ENCODE measurements at places on chromosomes 11 and 22.

DNA sequence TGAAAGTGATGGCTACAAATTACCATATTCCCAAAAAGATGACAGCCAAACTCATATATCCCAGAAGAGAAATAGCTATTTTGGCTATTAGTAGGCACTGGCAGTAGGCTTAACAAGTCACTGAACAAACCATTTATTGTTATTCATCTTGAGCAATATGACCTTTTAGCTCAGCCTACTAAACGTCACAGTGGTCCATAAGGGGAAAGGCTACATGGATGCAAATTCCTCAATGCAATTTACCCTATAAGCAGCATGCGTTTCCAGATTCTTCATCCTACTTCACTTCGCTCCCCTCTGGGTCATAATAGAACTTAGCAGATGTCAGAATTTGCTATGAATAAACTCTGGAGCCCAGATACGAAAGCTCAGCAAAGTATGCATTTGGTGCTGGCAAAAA lies 114.0 kb downstream of the SIK3 start:
- no peak for DNase-seq

GRCh38 chr11:91373497-91373896 lies 851.1 kb upstream of the FAT3 start:
- no peak for DNase-seq

GRCh38 chr11:613369-613968 lies 2.3 kb downstream of the IRF7 start:
- peak; percentile 51 for DNase-seq

GRCh38 chr11:116640641-116641402 lies 132.0 kb downstream of the BUD13 start:
- no peak for DNase-seq

- DNase-seq: no peak
These were observed 711.2 kb downstream of the KCNA4 start for GRCh38 chr11:29305456-29306232.

GRCh38 chr11:84965484-84965883 lies 661.7 kb downstream of the DLG2 start:
- no peak for DNase-seq

DNA sequence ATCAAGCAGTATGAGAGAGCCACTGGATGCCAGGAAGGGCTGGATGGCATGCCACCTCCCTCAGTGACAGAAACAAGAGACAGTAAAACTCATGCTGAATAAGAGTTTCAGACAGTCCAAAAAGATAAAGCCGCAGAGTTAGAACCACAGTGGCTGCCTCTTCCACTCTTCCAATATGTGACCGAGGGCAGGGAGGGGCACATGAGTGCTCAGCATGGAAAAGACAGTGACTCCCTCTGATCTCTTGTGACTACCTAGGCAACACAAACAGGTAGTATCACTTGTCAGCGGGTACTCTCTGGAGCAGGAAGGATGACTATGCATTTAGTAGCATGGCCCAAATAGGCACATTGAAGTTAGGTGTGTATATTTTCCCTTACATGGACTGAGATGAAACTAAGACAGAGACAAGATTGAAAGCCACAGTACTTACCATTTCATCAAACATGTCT lies 295.4 kb downstream of the CADM1 start:
- DNase-seq: no peak

GRCh38 chr11:104005234-104005855 lies 31.1 kb upstream of the DDI1 start:
- no peak for DNase-seq

- no peak for DNase-seq
These were observed 6.9 kb downstream of the SLC39A13 start for GRCh38 chr11:47415091-47415854.

DNA sequence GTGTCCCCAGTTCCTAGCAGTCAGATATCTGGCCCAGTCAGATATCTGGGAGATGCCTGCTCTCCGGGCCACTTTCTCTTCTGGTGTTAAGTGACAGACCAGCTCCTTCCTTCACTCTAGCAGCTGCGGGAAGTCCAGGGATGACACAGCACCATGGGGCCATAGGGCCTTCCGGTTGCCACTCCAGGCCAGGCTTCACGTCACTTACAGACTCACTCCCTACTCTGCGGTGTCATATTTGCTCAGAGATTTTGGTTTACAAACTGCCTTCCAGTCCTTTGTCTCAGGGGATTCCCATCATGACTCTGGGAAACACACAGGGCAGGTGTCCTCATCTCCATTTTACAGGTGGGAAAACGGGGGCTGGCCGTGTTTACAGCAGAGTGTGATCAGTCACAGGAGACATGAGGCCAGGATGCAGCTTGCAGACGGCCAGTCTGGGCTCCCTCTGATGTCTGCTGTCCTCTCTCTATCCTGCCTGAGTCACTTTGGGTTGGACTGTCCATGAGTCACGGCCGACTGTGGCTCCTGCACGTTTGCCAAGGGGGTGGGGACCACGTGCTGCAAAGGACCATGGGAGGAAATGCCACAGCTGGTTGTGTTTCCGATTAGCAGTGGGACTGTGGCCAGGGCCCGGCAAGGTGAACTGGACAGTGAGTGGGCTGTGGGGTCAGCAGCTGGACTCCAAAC lies 8.2 kb upstream of the TBC1D22A start:
- DNase-seq: no peak

DNA sequence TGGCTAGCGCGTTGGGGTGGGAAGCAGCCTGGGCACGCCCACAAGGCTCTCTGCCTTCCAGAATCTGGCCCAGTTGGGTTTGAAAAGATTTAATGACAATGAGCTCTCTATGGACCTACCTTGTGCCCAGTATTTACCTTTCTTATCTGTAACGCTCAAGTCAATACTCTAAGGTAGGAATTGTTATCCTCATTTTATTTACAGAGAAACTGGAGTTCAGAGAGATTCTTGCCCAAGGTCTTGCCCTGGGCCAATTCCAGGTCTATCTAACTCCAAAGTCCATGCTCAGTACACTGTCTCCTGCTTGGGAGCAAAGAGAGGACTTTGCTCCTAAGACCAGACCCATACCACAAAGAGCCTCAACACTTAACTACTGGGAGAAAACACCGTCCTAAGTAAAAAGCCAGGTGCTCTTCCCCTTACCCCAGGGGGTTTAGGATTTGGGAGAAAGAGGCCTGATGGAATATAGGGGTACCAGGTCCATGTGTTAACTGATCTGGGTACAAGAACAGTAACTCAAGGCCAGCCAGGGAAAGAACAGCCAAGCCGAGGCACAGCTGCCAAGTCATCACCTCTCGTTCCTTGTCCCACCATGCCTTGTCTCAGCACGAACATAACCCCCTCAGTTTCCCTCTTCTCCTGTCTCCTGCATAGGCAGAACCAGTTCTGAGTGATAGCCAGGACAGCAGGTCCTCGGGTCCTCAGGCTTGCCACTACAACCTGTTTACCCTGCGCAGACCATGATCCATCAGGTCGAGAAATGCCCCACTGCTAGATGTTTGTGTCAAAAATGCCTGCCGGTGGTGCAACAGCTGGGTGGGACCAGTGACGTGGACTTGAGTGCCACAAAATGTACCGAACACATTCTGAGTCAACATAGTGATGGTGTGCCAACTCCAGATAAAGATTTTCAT lies 14.6 kb downstream of the APOA4 start:
- DNase-seq: no peak

DNA sequence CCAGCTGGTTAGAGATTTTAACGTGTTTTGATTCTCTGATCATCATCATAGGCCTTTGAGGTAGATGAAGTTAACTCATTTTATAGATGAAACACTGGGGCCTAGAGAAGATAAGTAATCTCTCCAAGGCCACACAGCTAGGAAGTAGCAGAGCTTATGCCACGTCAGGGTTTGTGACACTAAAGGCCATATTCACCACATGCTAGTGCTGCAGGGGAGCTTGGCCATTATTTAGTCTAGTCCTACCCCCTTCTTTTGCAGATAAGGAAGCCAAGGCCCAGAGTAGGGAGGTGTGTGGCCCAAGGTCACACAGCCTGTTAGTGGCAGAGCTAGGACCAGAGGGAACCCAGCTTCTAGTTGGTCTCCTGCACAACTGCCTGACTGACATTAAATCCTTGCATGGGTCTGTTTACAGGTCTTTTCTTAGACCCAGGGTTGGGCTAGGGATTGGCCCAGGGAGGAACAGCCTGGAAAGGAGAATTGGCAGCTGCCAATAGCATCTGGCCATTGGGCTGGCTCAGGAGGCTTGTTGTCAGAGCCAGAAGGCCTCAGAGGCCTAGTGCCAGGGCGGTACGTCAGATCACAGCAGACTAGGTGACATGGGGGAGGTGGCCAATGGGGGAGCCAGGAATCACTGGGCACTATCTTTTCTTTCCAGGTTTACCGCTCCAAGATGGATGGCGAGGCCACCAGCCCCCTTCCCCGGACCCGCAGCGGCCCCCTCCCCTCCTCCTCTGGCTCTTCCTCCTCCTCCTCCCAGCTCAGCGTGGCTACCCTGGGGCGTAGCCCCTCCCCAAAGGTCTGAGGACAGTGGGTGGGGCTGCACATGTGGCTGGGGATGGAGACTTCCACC lies 36.0 kb downstream of the PHLDB1 start:
- no peak for DNase-seq

DNA sequence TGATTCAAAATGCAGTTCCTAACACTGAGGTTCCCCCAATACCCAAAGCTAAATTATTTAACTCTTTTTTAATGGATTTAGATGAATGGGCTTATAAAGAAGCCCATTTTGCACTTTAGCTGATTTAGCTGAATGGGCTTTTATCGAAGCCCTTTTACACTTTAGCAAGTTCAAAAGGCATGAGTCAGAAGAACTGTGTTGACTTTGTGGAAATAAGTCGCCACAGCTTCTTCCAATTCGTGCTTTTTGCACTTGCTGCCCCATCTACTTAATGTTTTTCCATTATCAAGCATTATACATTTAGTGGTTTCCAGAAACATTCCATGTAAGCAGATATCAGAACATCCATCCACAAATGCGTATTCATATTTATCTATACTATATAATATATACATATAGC lies 20.5 kb upstream of the GRIA4 start:
- no peak for DNase-seq

DNA sequence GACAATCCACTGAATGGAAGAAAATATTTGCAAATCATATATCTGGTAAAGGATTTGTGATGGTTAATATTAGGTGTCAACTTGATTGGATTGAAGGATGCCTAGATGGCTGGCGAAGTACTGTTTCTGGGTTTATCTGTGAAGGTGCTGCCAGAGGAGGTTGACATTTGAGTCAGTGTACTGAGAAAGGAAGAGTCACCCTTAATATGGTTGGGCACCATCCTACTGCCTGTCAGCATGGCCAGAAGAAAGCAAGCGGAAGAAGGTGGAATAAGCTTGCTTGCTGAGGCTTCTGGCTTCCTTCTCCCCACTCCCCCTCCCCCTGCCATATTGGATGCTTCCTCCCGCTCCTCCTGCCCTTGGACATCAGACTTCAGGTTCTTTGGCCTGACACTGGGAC lies 101.9 kb downstream of the GAB2 start:
- no peak for DNase-seq

All from nucleus accumbens (tissue), 56 donors.